ENCODE measurements at places on chromosomes 1 and 21. TPM values are rescaled to one million over a fixed set of nuclear protein-coding genes. Genes with fewer than 3 reads are reported as not detected.

ZNF496 gene
- 22.0 TPM for total RNA-seq

PLA2G2D gene
- not detected for total RNA-seq

CHAF1B gene
- total RNA-seq: 28.1 TPM

- DNase-seq: no peak
Observed at GRCh38 chr1:87394982-87395381, 66.3 kb downstream of the LMO4 start.

DNA sequence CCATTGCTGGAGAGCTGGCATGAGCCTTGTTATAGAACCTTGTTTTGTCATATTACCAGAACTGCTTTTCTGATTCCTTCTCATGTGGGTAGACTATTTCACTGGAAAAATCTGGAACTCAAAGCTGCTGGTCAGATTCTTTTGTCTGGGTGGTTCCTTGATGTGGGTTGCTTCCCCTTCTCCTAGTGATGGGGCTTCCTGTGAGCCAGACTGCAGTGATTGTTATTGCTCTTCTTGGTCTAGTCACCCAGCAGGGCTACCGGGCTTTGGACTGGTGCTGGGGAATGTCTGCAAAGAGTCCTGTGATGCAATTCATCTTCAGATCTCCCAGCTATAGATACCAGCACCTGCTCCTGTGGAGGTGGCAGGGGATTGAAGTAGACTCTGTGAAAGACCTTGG is 59.4 kb downstream of the GPR137B start:
- DNase-seq: no peak

DNA sequence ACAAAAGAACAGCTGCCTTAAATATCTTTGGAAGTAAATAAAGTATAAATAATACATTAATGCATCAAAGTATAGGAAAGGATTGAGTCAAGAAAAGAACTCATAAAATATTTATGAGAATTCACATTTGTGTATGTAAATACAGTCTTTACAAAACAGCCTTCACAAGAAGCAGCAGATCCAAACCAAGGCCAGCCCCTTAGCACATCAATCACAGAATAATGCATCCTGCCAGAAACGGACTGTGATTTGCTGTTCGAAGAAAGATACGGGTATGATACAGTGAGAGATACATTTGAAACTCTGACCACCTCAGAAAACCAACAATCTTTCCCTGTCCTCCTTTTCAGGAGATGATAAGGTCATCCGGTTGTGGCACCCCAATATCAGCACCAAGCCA is 70.9 kb downstream of the WDR64 start:
- no peak for DNase-seq

DNA sequence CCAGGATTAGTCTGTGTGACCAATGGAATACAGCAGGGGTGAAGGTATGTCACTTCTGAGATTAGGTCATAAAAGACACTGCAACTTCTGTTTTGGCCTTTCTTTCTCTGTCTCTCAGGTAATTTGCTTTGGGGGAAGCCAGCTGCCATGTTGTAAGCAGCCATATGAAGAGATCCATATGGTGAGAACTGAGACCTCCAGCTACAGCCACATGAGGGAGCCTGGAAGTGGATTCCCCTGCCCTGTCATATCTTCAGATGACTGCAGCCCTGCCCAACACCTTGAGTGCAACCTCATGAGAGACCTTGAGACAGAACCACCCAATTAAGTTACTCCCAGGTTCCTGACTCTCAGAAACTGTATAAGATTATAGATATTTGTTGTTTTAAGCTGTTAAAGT is 70.1 kb upstream of the ESRRG start:
- DNase-seq: no peak

All from activated CD8-positive, alpha-beta T cell treated with anti-CD3 and anti-CD28 coated beads, Interleukin-2, amount 10 ng/mL, durations not matched to agents 7 days and 5 days (primary cell).